Midbrain (tissue), 1 donor: ENCODE measurements at places on chromosomes 5 and 9.
A peak's percentile ranks its signal among the peaks of the same experiment; 100 is the strongest.

- no peak for DNase-seq
Observed at GRCh38 chr5:56319526-56320181, 86.5 kb upstream of the ANKRD55 start.

DNA sequence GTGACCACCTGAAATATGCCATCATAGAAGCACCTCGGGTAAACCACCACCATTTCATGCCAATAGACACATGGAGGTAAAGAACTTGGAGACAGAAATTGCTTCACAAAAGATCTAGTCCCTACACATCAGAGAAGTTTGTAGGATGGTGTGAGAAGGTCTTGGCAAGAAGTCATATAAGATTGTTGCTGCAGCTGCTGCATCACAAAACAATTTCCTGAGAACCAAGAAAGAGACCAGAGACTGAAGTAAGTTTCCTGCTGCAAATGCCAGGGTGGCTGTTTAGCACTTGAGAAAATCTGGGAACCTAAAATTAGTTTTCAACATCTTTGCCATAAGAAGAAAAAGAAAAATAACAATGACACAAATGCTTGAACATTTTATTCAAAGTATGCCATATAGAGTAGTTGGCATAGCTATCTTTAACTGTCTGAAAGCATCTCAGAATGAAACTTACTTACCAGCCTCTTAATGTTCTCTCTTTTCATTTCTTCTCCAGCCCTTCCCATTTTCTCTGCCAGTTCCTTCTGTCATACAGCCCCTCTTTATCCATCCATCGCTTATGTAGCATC, 114.3 kb downstream of the KCTD16 start:
- DNase-seq: no peak

GRCh38 chr9:82331079-82331478, 342.5 kb downstream of the SPATA31D1 start:
- DNase-seq: no peak

GRCh38 chr9:112380102-112380824, at the start of gene HSDL2:
TSS of gene HSDL2 (plus strand) at chr9:112380108. CDS start at chr9:112380164, 56 bp downstream.
- peak; percentile 60 for DNase-seq

- no peak for DNase-seq
Observed at GRCh38 chr5:67983251-67984110, 232.1 kb upstream of the PIK3R1 start.

DNA sequence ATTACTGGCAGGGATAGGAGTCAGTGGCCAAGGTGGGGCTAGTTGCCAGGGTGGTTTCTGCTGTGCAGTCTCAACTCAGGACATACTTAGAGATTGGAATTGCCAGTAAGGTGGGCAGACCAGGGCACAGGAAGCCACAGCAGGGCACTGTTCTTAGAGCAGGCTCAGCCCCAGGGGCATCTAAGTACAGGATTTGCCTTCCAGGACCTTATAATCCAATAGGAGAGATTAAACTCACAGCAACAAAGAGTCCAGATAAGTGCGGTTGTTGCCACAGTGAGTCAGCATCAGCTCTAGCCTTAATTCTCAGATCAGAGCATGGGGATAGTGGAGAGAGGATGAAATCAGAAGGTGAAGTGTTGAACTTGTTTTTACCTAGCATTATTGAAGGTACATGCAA, 265.8 kb upstream of the TRPC7 start:
- no peak for DNase-seq

DNA sequence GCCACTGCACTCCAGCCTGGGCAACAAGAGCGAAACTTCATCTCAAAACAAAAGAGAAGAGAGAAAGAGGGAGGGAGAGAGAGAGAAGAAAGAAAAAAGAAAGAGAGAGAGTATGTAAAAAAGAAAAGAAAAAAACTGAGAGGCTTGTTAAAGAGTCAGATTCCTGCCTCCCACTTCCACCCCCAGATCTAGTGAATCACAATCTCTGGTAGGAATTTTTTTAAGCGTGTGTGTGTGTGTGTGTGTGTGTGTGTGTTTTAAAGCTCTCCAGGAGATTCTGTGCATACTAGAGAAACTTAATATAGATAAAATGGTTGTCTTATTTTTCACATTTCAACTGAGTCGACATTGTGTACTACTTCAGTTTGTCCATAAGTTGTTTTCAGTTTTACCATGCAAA, 32.0 kb downstream of the SAR1B start:
- DNase-seq: no peak

GRCh38 chr9:35813434-35814105, 1.3 kb downstream of the HINT2 start:
- DNase-seq: no peak

DNA sequence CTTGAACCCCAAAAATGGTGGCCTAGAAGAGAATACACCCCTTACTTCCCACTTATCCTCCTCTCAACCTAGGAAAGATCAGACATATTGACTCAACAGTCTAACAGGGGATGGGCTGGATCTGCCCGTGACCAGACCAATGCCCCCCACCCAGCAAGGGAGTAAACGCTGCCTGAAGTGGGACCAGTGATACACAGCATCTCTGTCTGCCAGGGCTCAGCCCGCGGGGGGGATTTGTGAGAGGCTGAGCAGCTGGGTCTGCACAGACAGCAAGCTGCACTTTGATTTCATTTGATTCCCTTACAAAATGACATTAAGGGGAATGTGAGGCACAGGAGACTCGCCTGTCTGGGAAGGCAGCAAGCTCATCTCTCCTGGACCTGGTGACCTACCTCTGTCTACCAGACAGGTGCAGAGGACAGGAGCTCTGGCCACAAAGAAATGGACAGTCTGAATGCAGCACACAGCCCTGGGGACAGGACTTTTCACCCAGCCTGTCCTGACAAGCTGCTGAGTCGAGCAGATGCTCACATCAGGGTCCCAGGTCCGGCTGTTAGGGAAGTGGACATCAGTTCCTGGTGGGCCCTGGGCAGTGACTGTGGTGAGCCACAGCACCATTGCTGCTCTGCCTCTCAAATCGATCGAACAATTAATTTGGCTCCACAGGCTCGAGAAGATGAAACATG, 79.9 kb downstream of the RGS3 start:
- peak; percentile 43 for DNase-seq

- no peak for DNase-seq
Observed at GRCh38 chr5:176427971-176428370, 11.6 kb upstream of the CLTB start.

GRCh38 chr9:22105005-22105722, 96.1 kb upstream of the CDKN2B start:
- DNase-seq: no peak

GRCh38 chr9:83425240-83425639, 113.0 kb downstream of the FRMD3 start:
- no peak for DNase-seq

DNA sequence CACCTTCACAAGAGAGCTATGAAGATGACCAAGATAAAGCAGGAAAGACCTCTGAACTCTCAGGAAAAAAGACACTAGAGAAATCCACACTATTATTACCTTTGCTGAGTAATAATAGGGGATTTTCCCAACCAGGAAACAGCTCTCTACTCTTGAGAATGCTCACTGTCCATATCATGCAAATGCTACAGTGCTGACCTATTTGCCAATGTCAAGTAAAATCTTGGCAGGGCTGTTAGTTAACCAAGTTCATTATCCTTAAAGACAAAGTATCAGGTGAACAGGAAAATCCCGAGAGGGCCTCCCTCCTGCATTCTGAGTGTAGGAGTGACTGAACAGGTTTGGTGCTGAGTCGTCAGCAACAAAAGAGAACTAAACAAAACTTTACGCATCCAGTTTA, 306.6 kb downstream of the ACTL7B start:
- DNase-seq: no peak

DNA sequence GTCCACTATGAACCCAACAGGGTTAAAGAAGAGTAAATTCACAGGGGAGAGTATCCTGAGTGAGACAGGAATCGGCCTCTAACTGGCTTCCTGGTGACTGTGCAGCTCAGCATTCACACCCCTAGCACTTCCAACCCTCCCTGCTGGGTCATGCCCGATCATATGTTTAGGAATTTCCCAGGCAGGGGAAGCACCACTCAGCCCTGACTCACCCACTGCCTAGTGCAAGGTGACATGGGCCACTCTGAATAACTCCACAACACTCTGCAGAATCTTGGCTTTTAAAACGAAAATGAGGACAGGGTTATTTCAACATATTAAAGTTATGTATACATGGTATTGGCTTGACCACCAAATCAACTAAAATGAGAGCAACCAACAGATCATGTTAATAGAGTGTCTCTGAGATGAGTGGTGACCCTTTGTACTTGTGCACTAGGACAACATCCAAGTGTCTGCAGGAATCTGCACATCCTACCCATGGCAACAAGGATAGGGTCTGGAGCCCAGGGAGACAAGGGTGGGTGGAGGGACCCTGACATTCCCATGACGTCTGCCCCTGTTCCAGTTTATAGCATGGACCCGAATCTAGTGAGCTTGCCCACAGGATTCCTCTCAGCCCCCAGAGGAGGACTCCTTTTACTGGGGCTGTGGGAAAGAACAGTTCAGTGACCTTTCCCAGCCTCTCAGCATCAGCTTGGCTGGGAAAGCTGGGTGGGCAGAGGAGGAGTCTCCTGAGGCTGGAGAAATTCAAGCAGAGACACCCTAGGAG, 485.8 kb downstream of the SEMA5A start:
- DNase-seq: no peak

GRCh38 chr9:131641618-131642495, 96.5 kb downstream of the PRRT1B start:
- peak; percentile 54 for DNase-seq

DNA sequence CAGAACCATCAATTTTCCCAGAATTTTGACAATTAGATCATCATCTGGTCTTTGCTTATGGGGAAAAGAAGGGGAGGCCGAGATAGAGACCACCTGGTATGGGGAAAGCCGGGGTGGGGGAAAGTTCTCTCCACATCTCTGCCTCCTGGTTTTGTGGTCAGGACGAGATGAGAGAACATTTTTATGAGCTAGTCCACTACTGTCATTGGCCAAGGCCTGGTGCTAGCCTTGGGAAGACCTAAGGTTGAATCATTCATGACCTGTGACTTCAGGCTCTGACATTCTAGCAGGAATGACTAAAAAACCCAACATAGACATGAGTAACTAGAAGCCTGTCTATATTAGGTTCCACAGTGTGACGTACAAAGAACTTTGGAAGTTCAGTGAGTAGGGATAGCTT, 135.2 kb downstream of the PTTG1 start:
- DNase-seq: no peak

DNA sequence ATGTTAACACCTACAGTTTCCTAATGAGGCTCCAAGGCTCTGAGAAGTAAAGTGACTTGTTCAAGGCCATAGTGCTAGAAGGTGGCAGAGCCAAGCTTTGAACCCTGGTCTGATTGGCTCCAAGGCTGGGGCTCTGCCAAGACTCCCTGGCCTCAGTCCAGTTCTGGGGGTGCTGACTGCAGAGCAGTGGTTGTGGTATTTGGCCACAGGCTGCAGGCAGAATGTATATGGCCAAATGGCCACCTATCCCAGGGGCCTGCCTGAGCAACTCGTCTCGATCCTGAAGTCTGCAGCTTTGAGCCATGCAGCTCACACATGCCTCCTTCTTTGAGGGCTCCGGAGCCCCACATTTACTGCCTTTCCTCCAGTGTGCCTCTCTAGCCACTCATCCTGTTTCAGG, 9.7 kb upstream of the NEK6 start:
- no peak for DNase-seq

DNA sequence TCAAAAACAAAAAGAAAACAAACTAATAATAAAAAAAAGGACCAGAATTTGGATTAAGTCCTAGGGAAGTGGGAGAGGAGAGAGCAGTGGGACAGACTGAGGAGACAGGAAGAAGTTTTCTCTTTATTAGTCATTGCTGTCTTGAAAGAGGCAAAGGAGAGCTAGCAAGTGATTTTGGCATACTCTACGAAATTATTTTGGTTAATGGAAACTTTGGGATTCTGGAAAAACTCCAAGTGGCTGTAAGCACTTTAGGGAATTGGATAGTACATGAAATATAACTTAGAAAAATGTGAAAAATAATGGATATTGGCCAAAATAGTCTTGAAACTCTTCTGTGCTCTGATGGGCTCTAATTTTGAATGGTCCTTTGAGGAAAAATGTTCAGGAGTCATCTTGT, 1641.8 kb upstream of the WWC1 start:
- no peak for DNase-seq

DNA sequence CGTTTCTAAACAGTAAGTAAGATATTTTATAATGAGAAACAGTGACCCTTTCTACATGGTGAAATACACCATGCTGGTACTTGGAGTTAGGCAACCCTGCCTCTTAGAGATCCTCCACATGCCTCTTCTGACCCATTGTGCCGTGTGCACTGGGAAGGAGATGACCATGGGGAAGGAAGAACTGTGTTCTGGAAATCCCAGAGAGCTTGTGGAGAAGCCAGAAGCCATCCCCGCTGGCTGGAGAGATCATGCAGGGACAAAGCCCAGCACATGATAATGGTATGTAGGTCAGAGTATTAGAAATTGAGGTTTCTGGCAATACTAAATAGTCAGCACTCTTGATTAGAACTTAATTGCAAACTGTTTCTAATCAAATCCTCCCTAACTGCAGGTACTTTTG, 307.3 kb downstream of the FBXL7 start:
- no peak for DNase-seq
